CD4-positive, alpha-beta T cell treated with Interferon alpha-2 for 1 hour (primary cell): ENCODE measurements at places on chromosomes 3 and 15.
A peak's percentile ranks its signal among the peaks of the same experiment; 100 is the strongest.

DNA sequence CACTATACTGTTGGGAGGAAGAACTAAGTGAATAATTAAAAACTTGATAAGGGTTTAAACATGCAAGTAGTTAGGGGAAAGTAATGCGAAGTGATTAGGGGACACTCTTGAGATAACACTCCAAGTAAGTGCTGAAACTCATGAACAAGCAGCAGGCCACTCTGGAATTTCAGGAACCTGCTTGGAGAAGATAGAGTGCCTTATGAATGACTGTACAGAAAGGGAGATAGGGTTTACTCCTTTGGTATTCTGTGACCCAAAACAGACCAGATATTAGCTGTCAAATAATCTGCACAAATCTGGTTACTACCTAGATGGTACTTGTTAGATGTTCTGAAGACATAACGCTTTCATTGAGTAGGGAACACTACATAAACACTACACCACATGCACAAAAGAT lies 85.6 kb downstream of the FRMD4B start:
- no peak for DNase-seq

GRCh38 chr15:70033529-70034140 lies 64.1 kb downstream of the TLE3 start:
- no peak for DNase-seq

DNA sequence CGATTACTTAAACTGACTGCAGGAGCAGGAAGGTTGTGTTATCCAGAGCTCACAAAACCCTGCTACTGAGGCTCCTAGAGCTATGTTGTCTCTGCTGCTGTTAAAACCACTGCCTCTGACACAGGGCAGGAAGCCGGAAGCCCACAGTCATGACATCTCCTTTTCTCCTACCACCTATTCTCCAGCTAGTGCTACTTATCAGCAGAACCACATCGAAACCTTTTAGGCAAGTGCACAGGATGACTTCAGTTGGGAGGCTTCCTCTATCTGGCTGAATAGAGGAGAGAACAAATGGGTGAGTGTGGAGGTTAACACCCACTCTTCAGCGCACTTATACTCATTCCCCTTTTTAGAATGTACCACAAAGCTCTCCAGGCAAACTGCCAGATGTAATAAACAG lies 638.0 kb downstream of the OTOL1 start:
- no peak for DNase-seq

DNA sequence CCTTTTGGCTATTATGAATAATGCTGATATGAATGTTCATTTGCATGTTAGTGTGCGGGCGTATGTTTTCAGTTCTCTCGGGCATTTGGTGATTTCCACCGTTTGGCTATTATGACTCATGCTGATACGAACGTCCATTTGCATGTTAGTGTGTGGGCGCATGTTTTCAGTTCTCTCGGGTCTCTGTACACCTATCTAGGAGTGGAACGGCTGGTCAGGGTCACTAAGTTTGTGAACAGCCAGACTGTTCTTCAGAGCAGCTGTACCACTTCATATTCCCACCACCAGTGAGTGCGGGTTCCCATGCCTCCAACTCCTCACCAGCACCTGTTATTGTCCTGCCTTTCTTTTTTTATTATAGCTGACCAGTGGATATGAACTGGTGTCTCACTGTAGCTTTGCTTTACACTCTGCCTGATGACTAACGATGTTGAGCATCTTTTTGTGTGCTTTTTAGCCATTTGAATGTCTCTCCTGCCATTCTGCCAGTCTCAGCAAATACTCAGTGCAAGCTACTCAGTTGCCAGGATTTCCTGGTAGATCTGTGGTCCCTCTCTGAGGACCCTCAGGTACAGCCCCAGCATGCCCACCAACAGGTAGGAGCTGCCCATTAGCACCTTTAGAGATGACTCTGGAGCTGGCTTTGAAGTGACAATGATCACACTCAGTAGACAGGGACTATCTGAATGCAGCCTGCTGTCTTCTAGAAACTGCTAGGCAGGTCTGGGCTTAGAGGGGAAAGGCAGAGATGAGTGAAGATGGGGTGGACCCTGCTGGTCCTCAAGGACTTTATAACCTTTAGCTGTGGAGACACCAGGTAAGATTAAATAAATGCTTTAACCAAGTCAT lies 141.1 kb downstream of the XXYLT1 start:
- peak; percentile 26 for DNase-seq

- DNase-seq = peak; percentile 75
Measured at GRCh38 chr15:70763120-70763949, at the start of gene UACA. Gene UACA, minus strand, starts transcription at chr15:70763558. Its CDS starts 151 bp downstream, at chr15:70763407.

- no peak for DNase-seq
Measured at GRCh38 chr15:89377024-89377841, 42.6 kb upstream of the POLG start.

DNA sequence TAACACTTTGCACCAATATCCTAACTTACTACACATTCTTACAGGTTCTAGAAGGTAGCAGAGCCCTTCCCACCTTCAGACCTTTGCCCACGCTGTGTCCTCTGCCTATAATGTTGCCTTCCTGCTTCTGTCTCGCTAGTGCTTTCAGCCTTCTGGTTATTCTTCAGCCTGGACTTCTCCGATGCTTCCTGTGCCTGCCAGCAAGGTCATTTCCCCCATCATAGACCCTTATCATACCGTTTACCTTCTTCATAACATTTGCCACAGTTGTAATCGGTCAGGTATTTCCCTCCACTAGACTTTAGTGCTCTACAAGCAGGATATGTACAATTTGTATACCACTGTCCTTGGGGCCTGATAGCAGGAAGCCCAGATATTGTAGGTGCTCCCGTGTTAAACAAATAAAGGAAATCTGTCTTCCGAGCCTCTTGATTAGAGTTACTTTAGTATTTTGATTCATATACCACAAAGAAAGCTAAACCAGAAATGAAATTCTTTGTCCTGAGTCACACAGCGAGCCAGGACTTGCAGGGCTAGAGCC lies 35.8 kb upstream of the CMTM7 start:
- DNase-seq = no peak

DNA sequence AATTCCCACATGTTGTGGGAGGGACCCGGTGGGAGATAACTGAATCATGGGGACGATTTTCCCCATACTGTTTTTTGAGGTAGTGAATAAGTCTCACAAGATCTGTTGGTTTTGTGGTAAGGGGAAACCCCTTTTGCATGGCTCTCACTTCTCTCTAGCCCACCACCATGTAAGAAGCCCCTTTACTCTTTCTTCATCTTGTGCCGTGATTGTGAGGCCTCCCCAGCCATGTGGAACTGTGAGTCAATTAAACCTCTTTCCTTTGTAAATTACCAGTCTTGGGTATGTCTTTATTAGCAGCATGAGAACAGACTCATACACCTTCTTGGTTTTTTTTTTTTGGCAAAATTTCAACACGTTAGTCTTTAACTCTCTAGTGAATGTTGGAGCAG lies 18.1 kb downstream of the ARL8B start:
- DNase-seq = peak; percentile 36

GRCh38 chr3:157406394-157406793 lies 30.3 kb upstream of the PTX3 start:
- DNase-seq = no peak

DNA sequence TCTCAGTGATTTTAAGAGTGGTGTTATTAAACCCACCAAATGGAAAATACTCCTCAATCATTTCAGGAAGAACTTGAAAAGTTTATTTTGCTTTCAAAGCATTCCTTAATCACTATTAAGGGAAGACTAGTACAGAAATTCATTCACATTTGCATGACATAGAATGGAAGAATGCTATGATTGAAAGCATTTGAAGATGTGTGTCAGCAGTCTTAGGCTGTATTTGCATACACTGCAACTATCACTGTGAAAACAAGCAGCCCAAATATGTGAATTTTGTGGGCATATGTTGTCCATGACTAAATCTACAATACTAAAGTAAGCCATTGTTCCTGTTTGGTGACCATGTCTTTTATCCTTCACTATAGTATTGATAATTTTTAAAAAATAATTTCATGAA lies 95.8 kb downstream of the CNTN3 start:
- no peak for DNase-seq

DNA sequence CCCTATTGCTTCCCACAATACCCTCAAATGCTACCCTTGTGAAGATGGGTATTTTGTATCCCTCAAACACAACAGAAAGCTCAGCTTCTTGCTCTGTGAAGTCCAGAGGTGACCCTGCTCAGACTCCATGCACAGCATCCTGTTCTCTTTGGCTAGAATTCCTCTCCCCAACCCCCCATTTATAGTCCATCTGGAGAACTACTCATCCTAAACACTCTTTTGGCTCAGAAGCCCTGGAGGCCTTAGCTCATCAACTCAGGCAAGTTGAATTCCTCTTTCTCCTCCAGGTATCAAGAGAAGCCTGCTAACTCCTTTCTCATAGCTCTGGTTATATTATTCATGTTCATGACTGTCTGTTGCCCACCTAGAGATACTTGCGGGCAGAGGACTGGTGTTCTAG lies 18.3 kb upstream of the GASK1A start:
- no peak for DNase-seq

DNA sequence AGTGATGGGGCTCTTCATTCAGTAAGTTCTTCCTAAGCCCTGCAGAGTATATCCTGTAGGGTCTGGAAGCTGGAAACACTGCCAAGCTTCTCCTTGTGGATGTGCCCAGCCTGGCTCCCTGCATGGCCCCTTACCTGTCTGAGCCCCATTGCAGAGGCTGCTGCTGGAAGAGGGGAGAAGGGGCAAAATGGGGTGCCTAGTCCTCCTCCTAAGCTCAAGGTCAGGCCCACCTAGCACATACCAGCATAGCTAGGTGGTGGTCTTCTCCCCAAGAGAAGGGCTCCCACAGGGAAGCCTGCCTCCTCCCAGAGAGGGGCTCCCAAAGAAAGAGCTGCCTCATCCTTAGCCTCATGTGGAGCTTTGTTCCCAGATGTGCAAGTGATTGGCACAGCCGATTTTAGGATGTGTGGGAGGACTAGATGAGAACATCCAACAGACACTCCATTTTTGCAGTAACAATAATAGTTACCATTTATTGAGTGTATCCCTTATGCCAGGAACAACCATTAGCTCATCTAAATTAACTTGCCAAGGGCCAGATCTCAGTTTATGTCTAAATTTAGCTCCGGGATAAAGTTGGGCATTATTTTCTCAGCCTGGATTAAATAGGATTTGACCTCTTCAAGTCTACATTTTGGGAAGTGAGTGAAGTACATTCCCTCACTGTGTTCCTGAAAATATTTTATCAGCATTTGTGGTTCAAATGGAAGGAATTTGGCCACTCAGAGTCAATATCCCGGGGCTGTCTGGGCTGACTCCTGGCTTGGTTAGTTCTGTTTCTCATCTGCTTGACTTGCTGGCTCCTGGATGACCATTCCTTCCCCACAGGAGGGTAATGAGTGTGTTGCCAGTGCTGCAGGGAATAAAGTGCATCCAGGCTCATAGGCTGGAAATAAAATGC lies 291.1 kb upstream of the ROPN1 start:
- no peak for DNase-seq

DNA sequence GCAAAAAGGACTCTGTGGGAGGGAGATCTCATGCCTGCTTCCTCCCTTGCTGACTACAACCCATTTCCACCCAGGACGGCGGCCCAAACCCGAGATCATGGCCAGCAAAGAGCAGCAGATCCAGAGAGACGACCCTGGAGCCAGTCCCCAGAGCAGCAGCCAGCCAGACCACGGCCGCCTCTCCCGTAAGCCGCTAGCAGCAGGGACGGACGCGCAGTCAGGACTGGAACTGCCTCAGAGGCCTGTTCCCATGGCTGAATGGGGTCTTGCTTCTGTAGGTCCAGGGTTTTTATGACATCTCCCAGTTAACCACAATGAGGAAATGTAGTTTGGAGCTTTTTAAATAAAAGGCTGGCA lies 67.2 kb downstream of the BOC start:
- DNase-seq = no peak

DNA sequence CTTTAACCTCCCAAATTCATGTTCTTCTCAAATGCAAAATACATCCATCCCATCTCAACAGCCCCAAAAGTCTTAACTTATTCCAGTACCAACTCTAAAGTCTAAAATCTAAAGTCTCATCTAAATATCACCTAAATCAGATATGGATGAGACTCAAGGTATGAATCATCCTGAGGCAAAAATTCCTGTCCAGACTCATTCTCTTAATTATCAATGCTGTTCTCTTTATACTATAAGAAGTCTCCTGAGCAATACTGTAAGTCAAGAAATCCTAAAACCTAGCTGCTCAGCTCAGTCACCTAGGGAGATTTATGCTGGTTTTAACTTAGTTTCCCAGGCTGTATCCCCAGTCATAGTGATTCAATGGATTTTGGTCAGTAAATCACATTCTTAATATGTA lies 11.1 kb downstream of the RAD18 start:
- no peak for DNase-seq

DNA sequence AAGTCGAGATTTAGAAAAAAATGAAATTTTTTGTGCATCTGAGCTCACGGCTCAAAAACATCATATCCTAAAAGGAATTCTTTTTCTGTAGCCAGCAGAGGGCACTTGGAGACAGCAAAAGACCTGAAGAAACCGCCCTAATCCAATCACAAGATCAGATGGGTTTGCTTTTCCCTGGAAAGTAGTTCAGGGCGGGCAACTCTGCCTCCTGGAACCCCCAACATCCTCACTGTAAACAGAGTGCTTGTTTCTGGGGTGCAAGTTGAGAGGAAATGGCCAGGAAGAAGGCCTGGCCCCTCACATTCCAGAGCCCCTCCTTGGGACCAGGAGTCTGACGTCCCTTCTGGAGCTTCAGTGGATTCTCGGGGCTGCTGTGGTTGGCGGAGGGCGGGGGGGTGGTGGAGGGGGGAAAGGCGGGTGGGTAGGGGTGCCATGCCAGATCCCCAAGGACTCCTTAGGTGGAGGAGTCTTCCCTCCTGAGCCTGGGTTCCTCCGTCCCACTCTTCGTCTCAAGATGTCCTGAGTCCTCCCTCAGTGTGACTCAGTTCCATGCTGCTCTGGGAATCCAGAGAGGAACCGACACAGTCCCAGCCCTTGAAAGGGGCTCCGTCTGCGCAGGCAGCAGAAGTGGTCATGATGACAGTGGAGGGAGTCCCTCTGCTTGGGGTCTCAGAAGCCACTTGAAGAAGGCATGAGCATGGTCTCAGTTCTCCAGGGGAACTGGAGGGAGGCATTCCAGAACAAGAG lies 35.9 kb downstream of the CCK start:
- DNase-seq = no peak

GRCh38 chr3:38834110-38834509 lies 18.1 kb upstream of the SCN10A start:
- DNase-seq = peak; percentile 12

DNA sequence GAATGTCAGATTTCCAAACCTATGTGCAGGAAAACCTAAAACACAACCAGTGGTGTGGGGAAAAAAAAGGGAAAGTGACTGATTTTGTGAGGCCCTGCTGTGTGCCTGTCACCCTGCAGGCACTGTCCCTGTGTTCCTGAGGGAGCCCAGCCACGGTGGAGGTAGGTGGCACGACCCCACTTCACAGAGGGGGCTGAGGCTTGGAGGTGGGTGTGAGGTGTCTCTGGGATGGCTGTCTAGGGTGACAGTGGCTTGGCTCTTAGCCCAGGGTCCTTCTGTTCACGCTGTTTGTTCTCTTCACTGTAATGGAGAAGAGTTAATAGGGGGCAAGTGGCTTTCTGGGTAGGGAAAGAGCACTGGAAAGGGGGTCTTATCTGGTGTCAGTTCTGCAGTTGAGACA lies 22.6 kb downstream of the RASGRF1 start:
- no peak for DNase-seq

GRCh38 chr15:95368191-95368590 lies 962.3 kb upstream of the NR2F2 start:
- DNase-seq = no peak
